Activated CD4-positive, CD25-positive, alpha-beta regulatory T cell treated with anti-CD3 and anti-CD28 coated beads, Interleukin-2, amount 50 U/mL, for 16 hours (primary cell): ENCODE measurements at places on chromosomes 2 and 18.

- no peak for DNase-seq
These were observed 496.9 kb downstream of the EPHA4 start for GRCh38 chr2:221075203-221075602.

- DNase-seq, result no peak
These were observed 1.0 kb downstream of the SPHKAP start for GRCh38 chr2:228180181-228181097.

GRCh38 chr2:159539701-159540100 lies 76.6 kb downstream of the BAZ2B start:
- no peak for DNase-seq

DNA sequence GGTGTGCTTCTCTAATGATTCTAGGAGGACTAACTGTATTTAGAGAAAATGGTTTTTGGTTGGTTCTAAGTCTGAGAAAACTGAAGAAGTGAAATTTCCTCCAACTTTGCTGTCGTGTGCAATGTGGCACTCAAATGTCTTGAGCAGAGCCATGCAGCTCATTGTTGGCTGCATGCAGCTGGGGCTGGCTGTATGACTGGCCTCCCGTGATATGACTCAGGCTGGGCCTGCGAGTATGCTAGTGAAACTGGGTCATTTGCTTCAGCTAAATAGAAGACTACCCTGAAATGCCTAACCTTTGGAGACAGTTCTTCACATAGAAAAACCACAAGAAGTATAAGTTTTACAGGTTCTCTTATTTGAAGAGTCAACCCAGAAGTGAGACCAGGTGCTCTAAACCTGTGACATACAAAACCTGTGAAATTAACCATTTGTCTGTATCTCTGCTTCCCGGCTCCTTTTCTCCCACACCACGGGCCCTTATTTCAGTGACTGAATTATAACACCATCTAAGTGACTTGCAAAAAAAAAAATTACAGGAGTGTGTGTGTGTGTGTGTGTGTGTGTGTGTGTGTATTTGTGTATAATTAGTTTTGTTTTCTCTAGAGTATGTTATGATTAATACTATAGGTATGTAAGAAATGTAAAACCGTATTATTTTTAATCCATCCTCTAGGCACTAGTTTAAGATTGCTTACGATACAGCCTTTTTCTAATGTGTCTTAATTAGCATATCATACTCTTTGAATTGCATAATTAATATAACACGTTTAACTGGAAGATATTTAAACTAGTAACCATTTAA lies 15.9 kb downstream of the POLI start:
- peak; percentile 38 for DNase-seq

DNA sequence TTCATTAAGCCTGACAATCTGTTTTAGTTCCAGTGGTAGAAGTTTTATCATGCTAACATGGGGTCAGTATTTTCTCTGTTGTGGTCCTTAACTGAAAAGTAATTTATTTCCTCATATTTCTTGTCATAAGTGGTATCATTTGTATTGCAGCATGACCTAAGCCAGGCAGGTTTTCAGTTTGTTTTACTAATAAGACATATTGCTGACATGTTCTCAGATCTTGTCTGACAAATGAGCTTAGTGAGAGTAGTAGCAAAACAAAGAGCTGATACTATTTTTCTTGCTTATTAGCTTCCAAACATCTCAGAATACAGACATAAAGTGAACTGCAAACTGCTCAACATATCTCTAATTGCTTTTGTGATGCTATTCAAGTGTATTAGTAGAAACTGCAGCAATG lies 293.6 kb downstream of the DSEL start:
- no peak for DNase-seq

- no peak for DNase-seq
These were observed 758.9 kb upstream of the NRXN1 start for GRCh38 chr2:51790854-51791253.

- DNase-seq, result no peak
These were observed 186.7 kb upstream of the ETAA1 start for GRCh38 chr2:67210430-67210829.

- no peak for DNase-seq
These were observed 138.6 kb upstream of the GLI2 start for GRCh38 chr2:120596990-120597594.

DNA sequence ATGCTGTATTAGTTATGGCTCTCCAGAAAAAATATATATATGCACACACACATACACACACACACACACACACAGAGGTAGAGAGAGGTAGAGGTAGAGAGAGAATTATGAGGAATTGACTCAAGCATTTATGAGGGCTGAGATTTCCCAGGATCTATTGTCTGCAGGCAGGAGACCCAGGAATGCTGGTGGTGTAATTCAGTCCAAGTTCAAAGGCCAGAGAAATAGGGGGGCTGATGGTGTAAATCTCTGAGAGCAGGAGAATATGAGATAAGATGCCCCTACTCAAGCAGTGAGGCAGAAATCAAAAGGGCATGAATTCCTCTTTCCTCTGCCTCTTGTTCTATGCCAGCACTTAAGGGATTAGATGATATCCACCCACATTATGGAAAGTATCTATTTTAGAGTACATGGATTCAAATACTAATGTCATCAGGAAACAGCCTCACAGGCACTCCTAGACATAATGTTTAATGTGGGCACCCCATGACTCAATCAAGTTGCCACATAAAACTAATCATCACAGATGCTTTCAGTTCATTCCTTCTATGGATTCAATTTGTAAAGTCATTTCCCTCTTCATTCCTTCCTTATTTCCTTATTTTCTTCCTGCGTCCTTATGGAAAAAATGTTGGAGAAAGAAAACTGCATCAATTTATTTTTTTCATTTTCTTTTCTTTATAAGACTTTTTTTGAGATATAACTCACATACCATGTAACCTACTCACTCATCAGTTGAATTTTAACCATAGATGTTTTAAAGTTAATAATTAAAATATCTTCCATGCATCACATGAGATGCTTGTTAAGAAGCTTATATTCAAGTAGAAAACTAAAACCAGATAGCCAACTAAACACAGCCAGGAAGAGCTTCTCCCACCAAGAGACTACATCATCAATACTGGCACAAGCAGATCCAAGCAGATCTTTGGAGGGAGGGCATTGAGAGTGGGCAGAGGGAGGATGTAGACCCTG lies 406.2 kb downstream of the MBD2 start:
- no peak for DNase-seq

- DNase-seq, result no peak
These were observed 500.7 kb downstream of the METTL4 start for GRCh38 chr18:2070631-2071030.

- no peak for DNase-seq
These were observed 460.2 kb upstream of the UBE2E3 start for GRCh38 chr2:180520206-180520605.

GRCh38 chr2:43637030-43637803 lies at the start of gene PLEKHH2:
Gene PLEKHH2 (plus strand): TSS chr2:43637260. CDS start chr2:43644674, 7,414 bp downstream.
- DNase-seq, result peak; percentile 56

GRCh38 chr2:239153806-239154591 lies 246.8 kb downstream of the HDAC4 start:
- no peak for DNase-seq

- no peak for DNase-seq
These were observed 75.6 kb upstream of the REG3A start for GRCh38 chr2:79235135-79235534.

GRCh38 chr18:38284972-38285371 lies 719.4 kb upstream of the CELF4 start:
- no peak for DNase-seq

DNA sequence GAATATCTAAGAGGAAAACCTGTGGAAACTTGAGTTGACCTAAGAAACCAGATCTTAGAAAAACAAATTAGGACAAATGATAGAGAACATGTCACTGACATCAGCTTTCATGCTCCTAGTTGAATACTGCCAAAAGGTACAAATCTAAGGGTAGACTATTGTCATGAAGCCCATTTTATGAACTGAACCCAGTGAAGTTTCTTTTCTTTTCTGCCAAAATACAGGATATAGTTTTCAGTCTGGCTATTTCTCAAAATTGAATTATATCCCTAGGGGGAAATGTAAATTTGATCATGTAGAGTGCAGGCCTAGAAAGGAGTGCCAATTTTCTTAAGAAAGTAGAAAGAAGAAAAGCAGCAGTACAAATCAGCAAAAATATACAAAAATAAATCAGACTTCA lies 46.6 kb downstream of the FSIP2 start:
- no peak for DNase-seq

DNA sequence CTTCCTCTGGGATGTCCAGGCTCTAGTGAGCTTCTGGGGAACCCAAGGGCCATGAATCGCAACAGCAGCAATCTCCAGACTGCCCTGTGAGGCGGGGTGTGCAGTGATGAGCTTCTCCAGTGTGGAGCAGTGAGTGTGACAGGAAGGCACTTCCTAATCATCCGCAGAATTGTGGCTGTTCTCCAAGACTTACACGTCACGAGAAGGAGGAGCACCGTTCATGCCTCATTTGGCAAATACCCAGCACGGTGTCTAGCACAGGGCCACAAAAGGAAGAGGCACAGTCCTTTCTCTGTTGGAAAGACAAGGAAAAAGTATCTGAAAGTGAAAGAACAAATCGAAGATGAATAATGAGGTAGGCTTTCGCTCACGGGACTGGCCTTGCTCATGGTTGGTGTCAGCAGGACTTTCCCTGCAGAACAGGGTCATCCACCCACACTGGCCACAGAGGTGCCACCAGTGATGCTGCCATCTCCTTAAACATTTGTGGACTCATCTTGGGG lies 125.1 kb upstream of the HAAO start:
- no peak for DNase-seq

- DNase-seq, result no peak
These were observed 59.7 kb upstream of the CAPN13 start for GRCh38 chr2:30866974-30867373.

DNA sequence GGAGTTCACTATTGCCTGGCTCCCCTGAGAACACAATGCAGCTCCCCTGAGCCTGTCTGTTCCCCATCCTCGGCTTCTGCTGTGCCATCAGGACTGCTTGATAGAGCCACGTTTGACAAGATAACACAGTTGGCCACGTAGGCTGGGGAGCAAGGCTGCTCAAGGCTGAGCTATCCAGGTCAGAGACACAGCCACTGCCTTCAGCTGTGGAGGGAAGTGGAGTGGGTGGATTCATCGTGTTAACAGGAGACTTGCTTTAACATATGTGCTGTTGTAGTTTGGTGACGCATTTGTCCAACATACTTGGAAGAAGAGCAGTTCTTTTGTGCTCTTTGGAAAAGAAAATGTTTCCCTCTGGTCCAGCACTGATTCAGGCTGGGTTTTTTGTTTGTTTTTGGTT lies 68.8 kb downstream of the WDSUB1 start:
- DNase-seq, result no peak
